ENCODE measurements at places on chromosomes 4 and X.

GRCh38 chr4:60744767-60745166, 455.4 kb upstream of the ADGRL3 start:
- no peak for DNase-seq

DNA sequence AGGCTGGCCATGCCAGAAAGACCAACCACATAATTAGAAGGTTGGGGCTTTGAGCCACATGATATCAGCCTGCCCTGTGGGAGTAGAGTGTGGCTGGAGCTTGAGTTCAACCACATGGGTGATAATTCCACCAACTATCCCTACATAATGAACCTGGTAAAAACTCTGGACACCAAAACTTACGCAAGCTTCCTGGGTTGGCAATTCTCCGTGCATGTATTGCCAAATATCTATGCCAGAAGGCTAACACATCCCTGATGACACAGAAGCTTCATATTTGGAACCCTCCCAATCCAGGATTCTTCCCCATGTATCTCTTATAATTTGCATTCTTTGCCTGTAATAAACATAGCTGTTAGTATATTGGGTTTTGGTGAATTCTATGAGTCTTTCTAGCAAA, 68.2 kb downstream of the FUNDC1 start:
- no peak for DNase-seq

- DNase-seq, result no peak
These were observed 88.3 kb upstream of the PDLIM3 start for GRCh38 chr4:185623444-185624258.

DNA sequence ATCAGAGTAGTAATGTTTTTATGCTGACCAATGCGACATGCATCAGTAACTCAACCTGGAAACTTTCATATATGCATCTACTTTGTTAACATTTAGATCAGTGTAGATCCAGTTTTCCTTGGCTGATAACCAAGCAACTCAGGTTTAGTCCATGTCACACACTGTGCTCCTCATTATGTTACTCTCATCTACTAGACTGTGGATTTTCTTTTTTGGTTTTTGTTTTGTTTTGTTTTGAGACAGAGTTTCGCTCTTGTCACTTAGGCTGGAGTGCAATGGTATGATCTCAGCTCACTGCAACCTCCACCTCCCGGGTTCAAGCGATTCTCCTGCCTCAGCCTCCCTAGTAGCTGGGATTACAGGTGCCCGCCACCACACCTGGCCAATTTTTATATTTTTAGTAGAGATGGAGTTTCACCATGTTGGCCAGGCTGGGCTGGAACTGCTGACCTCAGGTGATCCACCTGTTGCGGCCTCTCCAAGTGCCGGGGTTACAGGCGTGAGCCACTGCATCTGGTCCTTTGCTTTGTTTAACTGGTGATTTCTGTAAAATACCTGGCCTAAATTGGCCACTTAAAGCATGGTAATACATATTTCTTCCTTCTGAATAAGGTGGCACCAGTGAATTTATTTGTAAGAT, 48.6 kb downstream of the SMARCAD1 start:
- DNase-seq, result no peak

Measured in NAMALWA (cell line).